ENCODE measurements at places on chromosomes 6 and 20.
A peak's percentile ranks its signal among the peaks of the same experiment; 100 is the strongest.

DNA sequence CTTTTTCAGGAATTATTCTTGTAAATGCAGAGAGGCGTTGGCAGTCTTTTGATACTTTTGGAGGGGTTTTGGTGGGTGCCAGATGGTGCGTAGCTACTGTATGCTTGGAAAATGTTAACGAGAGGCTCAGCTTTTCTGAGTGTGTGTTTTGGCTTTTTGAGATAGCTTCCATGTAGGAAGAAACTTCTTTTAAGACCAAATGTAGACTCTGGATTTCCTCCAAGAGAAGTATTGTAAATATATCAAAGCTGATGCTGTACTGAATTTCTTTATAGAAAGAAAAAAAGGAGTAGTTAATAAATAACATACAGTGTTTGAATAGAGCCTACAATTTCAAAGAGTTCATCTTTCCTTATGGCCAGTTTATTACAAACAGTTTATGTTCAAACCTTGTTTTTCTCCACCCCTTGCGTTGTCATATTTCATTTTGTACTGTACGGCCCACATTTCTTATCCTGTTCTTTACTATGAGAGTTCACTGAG is 16.7 kb downstream of the TIAM2 start:
- no peak for DNase-seq

DNA sequence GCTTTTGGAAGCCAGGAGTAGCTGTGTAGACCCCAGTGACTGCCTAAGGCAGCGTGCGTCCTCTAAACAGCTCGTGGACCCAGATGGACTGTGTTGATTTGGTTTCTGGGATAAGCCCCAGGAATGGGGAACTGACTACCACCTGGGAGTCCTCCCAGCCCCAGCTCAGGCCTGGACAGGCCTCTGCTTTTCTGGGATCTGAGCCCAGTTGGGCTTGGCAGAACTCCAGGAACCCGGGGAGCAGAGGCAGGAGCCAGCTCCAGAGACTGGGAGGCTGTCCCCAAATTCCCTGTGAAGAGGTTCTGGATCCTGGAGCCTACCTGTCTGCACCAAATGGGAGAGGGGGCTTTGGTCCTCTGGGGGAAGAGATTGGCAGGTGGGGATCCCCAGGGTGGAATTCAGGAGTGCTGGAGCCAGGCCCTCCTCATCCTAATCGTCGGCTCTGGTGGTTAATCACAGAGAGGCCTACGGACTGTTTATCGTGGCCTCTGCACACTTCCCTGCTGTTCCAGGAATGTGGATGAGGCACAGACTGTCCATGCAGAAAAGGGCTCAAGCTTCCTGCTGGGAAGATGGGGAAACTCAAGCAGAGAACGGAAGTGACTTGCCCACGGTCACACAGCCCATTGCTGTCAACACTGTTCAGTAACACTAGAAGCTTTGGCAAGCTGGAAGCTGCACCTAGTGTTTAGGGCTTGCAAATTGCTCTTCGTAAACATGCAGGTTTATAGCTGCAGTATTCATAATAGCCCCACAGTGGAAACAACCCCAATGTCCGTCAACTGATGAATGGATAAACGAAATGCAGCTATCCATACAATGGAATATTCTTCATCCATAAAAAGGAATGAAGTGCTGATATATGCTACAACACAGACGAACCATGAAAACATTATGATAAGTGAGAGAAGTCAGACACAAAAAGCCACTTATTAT is 100.6 kb downstream of the KCNB1 start:
- no peak for DNase-seq

DNA sequence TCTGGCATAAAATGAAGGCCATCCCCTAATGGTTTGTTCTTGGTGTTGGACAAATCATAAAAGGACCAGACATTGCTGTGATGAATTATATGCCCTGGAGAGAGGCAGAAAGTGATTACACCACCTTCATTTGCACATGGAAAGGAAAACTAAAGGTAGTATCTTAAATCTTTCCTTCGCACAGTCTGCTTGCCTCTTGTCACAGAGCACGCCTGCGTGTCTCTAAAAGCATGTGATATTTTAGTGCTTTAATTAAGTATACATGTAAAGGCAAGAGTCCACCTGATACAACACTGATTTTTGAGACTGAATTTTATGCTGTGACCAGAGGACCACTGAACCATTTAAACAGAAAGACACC is 28.8 kb upstream of the PLAGL1 start:
- DNase-seq: no peak

- peak; percentile 73 for DNase-seq
Observed at GRCh38 chr6:166194914-166195859, 27.5 kb upstream of the TBXT start.

DNA sequence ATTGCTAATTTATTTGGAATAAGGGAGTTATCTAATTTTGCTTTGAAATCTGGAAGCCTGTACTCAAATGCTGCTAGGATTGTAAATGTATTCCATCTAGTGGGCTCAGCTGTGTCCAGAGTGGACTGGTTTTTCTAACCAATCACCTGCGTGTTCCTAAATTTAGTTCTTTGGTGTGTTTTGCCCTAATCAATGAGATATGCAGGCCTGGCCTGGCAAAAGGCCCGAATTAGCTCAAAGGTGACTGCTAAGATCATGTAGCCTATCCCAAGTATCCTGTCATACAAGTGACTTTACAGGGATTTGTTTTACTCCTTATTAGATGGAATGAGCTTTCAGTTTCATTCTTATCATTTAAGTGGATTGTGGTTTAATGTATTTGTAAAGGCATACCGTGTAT is 51.3 kb upstream of the ARMC2 start:
- DNase-seq: no peak

DNA sequence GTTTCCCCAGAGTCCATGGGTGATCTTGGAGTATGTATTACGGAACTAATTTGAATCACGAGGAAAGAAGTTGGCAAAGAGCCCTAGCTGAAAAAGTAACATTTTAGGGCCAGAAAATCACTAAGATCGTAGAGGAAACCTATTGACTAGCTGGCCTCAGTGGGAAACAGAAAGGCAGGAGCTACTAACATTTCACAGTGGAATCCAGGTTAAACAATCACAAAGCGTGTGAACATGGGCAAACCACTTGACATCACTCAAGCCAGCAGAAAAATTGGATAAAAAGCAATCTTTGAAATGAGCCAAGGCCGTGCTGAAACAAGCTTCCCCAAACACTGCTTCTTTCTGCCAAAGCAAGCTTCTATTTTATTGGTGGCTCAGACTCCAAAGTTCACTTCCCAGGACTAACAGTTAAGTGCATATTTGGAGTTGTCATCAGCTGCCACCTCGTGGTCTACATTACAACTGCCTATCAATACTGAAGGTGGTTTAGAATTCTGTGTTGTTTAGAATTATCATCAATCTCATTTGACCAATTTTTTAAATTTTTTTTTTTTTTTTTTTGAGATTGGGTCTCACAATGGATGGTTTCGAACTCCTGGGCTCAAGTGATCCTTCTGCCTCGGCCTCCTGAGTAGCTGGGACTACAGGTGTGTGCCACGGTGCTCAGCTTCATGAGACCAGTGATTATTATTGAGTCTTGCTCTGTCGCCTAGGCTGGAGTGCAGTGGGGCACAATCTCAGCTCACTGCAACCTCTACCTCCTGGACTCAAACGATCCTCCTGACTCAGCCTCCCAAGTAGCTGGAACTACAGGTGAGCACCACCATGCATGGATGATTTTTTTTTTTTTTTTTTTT is 10.6 kb downstream of the RPS10 start:
- peak; percentile 85 for DNase-seq

GRCh38 chr6:39961178-39961577 is 26.9 kb upstream of the MOCS1 start:
- no peak for DNase-seq

DNA sequence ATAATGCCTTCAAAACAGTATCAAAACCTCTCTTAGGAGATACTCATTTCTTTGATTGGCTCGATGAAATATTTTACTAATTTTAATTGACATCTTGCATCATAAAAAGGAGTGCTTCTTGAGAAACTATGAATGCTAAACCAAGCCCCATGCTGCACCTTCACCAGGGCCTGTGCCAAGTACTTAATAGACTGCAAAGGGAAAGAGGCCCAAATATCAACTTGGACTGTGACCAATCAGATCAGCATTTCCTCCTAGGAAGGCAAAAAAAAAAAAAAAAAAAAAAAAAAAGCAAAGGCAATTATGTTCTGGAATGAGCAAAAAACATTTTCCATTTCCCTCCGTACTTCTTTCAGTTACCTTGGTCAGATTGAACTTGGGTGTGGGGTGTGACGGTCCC is 253.0 kb upstream of the SOX4 start:
- no peak for DNase-seq

DNA sequence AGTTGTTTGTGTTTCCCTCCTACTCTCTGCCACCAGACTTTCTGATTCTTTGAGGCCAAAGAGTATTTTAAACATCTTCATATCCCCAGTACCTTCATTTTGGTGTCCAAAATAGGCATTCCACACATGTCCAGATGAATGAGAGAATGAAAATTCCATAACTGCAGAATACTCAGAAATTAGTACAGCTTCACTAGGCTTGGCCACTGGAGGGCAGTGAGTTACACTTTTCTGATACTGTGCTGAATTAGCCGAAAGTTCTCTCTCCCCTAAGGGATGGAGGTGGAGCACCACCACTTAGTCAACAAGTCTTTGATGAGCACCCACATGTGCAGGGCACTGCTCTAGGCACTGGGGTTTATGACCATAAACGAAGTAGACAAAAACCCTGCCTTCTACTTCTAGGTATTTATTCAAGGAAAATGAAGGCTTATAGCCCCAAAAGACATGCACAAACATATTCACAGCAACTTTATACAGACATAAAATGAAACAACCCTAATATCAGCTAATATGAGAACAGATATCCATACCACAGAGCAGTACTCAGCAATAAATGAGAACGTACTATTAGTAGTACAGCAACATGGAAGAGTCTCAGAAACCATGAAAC is 46.1 kb upstream of the TMEM217 start:
- DNase-seq: peak; percentile 75

DNA sequence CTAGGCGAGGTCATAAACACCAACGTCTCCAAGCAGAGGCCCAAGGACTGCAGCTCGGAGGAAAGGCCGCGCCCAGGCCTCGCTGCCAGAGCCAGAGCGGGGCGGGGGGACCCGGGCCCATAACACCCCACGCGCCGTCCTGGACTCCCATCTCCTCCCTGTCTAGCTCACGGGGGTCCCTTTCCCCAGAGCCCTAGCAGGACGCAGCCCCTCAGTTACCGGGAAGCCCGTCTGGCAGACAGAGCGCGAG is 44.9 kb downstream of the MDFI start:
- DNase-seq: no peak

GRCh38 chr20:62217913-62218773 is 1.9 kb downstream of the HRH3 start:
- DNase-seq: peak; percentile 74

DNA sequence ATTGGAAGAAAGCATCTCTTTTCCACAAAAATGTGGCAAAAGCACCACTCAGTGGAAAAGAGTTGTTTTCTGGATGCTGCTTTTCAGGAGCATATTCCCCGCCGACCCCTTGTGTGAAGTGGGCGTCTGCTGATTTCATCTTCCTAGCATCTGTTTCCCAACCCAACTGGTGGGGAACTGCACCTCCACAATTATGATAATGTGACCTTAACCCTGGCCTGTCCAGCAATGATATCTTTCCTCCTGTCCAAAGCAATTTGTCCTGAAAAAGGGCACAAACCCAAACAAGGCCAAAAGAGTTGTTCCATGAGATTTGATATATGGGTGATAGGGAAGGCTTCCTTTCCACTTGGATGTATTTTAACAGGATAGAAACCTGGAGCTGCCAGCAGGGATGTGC is 7.3 kb upstream of the SMIM8 start:
- no peak for DNase-seq

GRCh38 chr20:62580052-62580451 is 62.3 kb upstream of the SLCO4A1 start:
- DNase-seq: no peak

DNA sequence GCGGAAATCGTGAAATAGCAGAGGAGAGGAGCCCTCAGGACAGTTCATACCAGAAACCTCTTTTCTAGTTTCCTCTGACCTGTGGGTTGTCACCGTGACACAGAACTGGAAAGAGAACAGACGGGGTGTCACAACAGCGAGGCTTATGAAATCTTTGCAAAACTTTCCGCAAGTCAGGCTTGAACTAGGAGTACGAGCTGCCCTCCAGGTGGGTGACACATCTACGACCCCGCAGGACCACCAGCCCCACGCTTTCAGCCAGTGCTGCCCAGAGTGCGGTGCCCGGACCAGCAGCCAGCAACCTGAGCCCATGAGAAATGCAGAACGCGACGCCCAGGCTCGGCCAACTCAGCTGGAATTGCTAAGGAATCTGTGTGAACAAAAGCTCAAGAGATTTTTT is 30.8 kb downstream of the WRNIP1 start:
- no peak for DNase-seq

- no peak for DNase-seq
Observed at GRCh38 chr6:30513451-30513850, 24.1 kb downstream of the HLA-E start.

DNA sequence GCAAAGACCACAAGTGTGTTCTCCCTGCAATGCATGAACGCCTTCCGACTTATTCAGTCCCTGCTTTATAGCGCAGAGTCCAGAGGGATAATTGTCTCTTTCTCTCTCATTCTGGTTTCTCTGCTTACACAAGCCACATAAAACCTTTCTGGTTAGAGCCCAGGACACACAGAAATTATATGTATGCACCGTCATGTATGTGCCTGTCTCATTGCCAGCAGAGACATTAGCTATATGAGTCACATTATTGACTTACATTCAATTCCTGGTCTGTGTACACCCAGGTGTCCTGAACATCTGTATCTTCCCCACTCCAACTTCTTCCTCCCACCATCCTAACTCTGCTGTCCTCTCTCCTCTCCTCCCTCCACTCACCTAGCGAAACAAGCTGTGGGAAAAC is 44.0 kb downstream of the LRFN2 start:
- DNase-seq: no peak

- no peak for DNase-seq
Observed at GRCh38 chr6:42046464-42047212, 3.7 kb upstream of the TAF8 start.

DNA sequence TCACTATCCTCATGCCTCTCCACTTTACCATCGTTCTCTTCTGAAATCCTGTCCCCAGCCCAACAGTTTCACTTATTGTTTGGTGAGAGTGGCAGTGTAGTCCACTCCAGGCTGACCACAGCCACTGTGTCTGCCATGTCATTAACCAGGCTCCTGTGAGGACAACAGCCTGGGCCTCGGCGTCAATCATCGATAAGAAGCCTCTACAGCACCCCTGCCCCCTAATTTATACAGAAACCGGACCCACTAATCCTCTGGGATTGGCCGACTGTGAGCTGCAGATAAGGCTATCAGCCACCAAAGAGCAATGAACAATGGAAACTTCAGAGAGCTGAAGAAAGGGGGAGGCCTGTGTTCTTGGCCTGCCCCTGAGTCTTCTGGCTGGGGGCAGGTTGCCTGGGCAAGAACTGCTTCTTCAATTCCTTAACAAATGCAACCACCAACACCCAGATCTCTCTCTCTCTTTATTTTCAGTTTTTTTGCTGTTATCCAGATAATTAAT is 3.4 kb downstream of the EGFL8 start:
- DNase-seq: no peak

GRCh38 chr6:148244217-148244935 is 98.3 kb upstream of the SASH1 start:
- no peak for DNase-seq

GRCh38 chr6:82408952-82409431 is 45.4 kb downstream of the TPBG start:
- DNase-seq: no peak

Data from Karpas-422 (cell line).